ENCODE measurements at places on chromosomes 6 and 20.
A peak's percentile ranks its signal among the peaks of the same experiment; 100 is the strongest.

GRCh38 chr6:117906507-117906957 is 532 bp upstream of the SLC35F1 start:
- no peak for DNase-seq

DNA sequence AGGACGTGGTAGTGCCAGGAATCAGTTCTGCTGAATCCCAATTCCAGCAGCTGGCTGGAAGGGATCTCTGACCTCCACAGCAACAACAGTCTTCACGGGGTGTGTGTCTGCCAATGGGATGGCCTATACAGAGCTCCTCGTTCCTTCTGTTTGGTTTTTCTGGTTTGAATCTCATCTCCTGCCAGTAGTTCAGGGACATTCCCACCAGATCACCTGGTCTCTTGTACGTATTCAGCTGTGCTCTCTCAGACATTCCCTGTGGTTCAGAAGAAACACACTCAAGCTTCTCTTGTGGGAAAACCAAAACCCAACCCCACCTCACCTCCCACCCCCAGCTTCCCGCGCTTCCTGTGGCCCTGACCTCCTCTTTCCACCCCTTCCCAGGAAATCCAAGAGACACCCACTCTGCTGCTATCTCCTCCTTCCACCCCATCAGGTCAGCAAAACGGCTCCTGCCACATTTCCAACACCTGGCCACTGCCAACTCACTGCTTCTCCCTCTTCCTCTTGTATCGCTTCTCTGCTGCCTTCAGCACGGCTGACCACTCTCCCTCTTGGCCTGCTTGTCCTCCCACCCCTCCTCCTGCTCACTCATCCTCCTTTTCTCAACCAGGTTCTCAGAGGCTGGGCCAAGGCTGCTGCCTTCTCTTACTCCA is 63.3 kb upstream of the PTGIS start:
- DNase-seq = no peak

- no peak for DNase-seq
These were observed 81.8 kb downstream of the CLIC5 start for GRCh38 chr6:45933855-45934254.

DNA sequence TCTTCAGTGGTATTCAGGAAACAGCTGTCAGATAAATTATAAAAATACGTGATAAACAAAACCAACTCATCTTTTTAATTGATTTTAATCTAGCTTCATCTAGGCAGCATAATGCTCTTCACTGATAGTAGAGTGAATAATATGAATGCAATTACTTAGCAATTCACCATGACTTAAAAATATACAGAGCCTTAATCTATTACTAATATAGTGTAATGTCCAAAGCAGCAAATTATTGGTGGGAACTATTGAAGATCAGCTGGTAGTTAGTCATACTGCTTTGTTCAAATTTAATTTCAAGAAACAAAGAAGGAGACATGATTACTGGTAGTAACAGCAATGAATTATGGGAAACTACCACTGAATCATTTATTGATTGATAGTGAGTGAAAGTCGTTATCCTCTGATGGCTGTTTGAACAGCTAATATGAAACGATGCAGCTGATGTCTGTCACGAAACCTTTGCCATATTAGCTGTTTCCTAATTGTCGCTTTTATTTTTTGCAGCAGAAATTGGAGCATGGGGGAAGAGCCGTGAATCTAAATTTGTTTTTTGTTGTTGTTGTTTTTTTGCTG is 99.2 kb downstream of the NKAIN2 start:
- no peak for DNase-seq

DNA sequence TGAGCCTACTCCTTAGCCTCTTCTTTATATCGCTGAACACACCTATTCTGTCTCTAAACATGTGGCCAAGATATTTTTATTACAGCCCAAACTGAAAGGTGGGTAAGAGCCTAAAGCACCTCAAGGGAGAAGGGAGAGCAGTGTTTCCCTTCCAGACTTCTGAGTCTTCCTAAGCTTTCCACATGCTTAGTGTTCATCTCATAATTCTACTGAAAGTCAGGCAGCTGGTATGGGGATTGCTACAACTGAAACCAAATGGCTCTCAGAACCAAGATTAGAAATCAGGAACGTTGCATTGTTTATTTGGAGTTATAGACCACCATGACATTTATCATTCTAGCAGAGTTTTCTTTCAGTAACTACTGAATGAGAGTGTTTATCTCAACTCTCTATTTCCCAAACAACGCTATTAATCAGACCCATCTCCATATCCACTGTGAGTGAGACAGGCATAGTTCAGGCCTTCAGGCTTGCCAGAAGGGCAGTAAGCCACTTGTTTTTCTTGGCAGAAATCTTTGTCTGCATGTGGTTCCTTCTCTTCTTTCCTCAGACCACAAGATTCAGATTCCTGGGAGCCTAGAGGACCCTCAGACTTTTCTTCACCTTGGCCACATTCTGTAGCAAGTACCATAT is 22.8 kb downstream of the VGLL2 start:
- no peak for DNase-seq

- peak; percentile 25 for DNase-seq
These were observed 5.1 kb downstream of the KCNS1 start for GRCh38 chr20:45095805-45096238.

DNA sequence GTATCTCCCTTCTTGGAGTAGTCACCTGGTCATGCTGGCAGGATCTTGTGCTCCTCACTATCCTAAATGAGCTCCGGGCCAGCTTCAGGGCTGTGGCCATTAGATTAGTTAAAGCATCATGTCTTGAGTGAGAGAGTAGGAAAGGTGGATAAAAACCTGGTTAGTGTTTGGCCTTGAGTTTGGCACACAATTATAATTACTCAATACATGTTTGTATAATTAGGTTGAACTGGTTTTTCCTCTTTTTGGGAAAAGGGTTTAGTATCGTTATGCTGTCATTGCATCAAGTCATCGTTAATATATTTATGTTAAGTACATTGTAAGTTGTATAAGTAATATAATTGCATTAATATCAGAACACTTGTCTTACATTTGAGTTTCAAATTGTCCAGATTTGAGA is 126.3 kb downstream of the CDKAL1 start:
- no peak for DNase-seq

- DNase-seq = no peak
These were observed 56.0 kb downstream of the OTOR start for GRCh38 chr20:16803965-16804792.

- DNase-seq = no peak
These were observed 108.9 kb downstream of the CDH4 start for GRCh38 chr20:61360940-61361339.

DNA sequence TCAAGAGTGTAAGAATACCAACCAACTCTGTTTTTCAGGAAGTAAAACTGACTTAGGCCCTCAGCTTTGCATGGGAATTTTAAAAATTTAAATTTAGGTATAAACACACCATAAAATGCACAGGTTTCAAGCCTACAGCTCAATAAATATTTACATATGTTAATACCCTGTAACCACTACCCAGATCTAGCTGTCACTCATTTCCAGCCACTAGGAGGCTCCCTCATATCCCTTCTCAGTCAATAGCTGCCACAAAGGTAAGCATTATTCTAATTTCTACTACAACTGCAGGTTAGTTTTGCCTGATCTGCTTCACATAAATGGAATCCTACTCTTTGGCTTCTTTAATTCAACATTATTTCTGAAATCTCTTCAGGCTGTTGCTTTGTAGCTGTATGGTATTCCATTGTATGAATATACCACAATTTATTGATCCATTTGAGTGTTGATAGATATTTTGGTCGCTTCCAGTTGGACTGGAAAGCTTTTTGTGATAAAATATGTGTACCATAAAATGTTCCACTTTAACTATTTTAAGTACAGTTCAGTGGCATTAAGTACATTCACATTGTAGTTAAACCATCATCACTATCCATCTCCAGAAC is 32.5 kb upstream of the MEI4 start:
- DNase-seq = no peak

DNA sequence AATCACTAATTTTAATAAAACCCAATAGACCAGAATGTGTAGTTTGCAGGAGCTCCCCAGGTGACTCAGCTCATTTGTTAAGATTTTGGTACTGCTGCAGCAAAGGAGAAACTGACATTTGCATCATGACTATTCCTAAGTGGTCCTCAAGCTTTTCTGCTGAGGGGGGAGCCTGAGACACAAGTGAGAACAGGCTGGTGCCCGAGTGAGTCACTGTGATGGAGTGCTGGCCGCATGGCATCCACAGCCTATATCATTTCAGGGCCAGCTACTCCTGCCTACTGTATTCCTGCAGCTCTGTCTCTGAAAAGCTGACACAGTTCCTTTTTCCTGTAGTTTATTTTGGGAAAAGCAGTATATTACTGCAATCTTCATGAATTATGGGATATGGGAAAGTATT is 113.7 kb upstream of the ENPP5 start:
- DNase-seq = no peak

DNA sequence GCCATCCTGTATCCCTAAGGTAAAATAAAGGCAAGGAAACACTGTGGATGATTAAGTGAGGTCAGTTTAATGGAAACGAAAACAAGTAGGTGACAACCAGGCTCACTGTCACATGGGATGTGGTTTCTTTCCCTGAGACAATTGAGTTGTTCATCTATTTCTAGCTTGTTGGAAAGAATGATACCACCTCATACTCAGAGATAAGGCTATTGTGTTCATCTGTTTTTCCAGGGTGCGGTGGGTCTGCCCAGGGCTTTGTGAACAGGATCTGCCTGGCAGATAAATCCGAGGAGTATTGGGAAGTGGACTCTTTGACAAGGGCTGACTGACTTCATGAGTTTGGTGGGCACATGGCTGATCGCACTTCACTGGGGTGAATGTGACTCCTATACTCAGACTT is 80.8 kb upstream of the TIAM2 start:
- DNase-seq = no peak

GRCh38 chr6:16503970-16504415 is 257.3 kb downstream of the ATXN1 start:
- no peak for DNase-seq

GRCh38 chr6:153966001-153966400 is 73.0 kb upstream of the OPRM1 start:
- no peak for DNase-seq

- no peak for DNase-seq
These were observed 1108.2 kb upstream of the GJE1 start for GRCh38 chr6:141024526-141024925.

DNA sequence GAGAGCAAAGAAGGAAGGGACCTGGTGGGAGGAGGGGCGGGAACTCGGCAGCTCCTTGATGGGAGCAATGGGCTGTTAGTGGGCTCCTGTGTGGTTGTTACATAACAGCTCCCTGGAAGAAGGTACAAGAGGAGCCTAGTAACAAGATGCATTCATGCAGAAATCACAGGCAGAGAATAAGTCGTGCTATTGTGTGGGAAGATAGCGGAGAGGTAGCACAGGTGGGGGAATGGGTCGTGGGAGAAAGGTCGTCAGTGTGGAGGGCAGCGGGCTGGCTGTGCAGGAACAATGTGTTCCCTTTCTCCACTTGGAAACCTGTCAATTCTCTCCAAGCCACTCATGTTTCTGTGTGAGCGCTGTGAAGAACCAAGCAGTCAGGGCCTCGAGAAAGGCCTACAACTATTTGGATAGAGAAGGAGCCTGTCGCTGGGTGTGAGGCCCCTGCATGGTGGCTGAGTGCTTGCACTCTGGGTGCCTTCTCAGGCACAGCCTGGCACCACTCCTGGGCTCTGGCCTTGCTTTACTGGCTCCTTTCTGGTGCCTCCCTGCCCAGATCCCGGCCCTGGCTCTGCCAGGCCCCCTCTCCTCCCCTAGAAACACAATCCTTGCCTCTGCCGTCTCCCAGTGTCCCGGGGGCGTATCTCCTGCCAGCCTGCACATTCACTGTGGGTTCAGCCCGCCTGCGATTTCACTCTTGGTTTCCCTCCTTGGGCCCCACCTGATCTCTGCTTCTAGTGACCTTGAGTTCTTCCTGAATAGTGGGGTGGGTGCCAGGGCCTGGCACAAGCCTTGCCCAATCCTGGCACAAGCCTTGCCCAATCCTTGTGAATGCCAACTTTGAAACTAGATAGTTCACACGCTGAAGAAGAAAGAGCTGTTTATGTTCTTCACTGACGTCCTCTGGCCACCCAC is 7.4 kb upstream of the FGD2 start:
- DNase-seq = no peak

GRCh38 chr6:71387179-71387578 is 98.6 kb downstream of the OGFRL1 start:
- DNase-seq = no peak

Measured in activated effector memory CD4-positive, alpha-beta T cell treated with Interleukin-2 at 50 U/mL for 16 hours (primary cell).